ENCODE measurements at places on chromosomes 13 and 19.

DNA sequence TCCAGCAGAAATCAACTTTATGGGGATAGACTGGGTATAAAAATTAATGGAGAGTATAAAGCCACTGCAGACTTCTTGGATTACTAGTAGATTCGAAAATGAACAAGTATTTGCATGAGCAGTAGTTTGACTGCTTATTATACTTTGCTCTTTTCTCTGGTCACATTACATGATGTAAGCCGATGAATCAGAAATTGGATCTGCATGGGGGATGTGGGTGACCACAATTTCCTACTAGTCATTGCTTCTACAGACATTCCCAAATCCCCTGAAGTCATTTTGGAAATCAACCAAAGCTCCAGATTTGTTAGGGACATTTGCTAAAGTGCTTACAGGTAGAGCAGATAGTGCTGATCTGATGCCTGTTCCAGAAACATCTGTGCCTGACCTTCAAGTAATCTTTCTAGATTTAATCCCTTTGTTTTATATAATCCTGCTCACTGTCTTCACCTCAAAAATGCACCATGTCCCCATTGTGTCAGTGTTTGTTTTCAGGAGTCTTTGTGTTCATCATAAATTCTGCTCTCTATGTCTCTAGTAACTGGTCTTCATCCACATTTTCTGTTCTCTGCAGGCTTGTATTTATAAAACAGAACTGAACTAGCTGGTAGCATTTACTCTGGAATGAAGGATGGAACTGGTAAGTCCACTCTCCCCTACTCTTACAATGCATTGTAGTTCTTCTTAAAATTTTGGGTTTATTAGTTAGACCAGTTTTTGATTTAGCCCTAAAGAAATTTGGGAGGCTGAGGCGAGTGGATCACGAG is 201.5 kb upstream of the CSNK1A1L start:
- no peak for DNase-seq

- DNase-seq, result no peak
Measured at GRCh38 chr19:21491146-21491545, 14.3 kb upstream of the ZNF429 start.

- DNase-seq, result no peak
Measured at GRCh38 chr13:44230071-44230470, 143.6 kb upstream of the SERP2 start.

GRCh38 chr13:105282406-105283285 is 1252.8 kb downstream of the EFNB2 start:
- no peak for DNase-seq

DNA sequence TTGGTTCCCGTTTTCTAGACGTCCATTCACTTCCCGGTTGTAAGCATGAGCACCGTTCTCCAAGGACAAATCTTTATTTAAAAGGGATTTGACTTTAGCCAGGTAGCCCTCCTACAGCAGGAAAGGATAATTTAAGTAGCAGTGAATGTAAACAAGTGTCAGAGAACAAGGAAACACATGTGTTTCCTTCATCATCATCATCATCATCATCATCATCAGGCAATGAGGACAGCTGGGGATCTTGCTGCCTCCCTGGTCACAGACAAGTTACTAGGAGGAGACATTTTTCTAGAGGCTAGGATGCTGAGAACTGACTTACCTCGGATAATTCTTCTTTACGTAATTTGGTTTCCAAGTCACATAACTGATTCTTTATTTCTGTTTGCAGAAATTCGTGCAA is 14.3 kb downstream of the DNMT1 start:
- DNase-seq, result no peak

DNA sequence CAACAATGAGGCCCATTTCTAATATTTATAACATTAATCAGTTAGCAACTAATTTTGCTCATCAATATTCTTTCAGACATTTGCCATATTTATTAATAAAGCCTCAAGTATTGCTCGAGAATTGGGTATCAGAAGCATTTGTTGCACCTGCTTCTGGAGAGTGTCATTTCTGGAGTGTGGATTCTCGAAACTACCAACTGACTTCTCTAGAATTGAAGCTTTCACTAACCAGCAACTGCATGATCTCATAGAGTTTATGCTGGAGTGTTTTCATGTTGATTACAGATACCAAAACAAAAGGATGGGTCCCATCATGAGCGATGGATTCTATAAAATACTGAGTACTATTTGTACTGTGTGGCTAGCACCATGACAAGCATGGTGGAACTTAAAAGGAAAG is 121.0 kb upstream of the SLC7A1 start:
- DNase-seq, result no peak

GRCh38 chr19:19514215-19514657 is 1.1 kb downstream of the TSSK6 start:
- no peak for DNase-seq

All from NCI-H1417 treated with DMSO at 0.1 percent for 48 hours (cell line).